Kidney tubule cell (primary cell): ENCODE measurements at places on chromosomes 2 and 18.

- no peak for DNase-seq
Measured at GRCh38 chr2:238461491-238461890, 34.8 kb downstream of the ASB1 start.

- peak; percentile 89 for DNase-seq
Measured at GRCh38 chr2:103773884-103774283, 1012.1 kb downstream of the TMEM182 start.

- DNase-seq = no peak
Measured at GRCh38 chr2:210559182-210559581, 2.8 kb downstream of the CPS1 start.

GRCh38 chr2:214019229-214019972, 391.5 kb upstream of the VWC2L start:
- DNase-seq = peak; percentile 93

DNA sequence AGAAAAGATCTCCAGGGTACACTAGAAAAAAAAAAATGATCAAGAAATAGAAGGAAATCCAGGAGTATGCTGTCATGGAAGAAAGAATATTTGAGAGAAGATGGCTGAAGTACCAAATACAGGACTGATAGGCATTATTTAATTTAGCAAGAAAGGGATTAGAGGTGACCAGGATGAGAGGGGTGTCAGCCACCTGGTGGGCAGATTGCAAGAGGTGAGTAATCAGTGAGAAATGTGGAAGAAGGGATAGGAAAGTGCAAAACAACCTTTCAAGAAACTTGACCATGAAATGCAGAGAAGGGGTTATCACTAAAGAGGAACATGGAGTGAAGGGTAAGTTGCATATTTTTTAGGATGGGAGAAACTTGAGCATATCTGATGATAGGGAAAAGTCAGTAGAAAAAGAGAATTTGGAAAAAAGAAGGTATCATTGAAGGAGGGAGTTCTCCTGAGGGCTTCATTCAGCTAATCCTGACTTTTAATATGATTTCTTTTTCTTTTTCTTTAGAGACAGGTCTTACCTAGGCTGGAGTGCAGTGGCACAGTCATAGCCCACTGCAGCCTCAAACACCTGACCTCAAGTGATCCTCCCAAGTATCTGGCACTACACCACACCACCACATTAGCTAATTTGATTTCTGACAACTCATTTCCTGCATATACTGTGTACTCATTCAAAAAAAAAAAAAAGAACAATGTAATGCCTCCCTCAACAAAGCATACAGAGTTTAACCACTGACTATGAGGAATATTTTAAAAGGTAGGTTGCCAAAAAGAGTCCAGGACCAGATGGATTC, 101.3 kb downstream of the LRP2 start:
- no peak for DNase-seq

DNA sequence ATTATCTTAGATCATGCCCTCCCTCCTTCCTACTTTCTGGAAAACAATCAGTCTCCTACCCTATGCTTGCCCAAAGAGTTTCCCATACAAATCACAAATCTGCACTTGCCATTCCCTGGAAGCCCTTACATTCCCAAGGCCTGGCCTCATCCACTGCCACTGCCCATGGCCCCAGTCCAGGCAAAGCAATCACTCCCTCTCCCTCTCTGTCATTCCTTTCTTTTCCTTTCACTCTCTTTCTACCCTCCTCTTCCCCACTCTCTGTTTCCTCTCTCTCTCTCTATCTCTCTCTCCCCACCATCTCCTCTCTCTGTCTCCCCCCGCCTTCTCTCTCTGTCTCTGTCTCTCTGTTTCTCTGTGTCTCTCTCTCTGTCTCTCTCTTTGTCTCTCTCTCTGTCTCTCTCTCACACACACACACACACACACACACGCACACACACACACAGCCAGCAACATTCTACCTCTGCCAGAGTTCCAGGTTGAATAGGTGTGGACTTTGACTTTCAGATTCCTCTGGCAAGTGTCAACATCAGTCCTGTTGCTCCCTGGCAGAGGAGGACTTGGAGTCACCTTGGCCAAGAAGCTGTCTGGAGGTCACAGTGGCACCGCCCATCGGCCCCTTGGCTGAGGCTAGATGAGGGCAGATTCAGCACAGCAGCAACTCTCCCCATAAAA, 43.7 kb upstream of the NAT8 start:
- peak; percentile 34 for DNase-seq
